ENCODE measurements at places on chromosomes 5 and 9.
A peak's percentile ranks its signal among the peaks of the same experiment; 100 is the strongest.

DNA sequence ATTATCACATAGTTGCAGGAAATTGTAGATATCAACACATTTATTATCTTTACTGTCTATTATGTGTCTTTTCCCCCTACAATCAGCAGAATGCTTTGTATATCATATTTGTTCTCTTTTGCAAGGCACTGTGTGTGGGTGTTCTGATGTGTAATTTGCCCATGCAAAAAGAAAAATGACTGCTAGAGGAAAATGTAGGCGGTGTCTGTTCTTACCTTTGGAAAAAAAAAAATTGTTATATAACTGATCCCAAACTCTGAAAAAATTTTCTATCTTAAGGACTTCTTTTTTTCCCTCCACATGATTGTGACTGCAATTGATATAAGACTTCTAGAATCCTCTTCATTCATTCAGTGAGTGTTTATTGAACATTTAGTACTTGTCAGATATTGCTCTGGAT is 24.5 kb downstream of the MRPS30 start:
- no peak for DNase-seq

DNA sequence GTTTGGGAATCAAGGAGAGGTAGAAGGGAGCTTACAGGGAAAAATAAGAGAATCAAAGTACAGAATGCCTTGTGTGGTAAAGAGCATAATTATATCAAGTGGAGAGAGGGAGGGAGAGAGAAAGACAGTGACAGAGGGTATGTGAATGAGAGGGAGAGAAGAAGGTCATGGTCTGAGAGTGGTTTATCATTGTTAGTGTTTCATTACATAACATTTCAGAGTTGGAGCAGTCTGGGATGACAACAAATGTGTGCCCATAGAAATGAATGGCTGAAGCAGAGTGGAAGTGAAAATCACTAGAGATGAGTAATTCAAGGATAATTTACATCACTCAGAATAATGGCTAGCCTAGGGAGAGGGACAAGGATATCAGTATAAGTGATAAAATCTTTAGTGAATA is 799.2 kb downstream of the TLE1 start:
- no peak for DNase-seq

DNA sequence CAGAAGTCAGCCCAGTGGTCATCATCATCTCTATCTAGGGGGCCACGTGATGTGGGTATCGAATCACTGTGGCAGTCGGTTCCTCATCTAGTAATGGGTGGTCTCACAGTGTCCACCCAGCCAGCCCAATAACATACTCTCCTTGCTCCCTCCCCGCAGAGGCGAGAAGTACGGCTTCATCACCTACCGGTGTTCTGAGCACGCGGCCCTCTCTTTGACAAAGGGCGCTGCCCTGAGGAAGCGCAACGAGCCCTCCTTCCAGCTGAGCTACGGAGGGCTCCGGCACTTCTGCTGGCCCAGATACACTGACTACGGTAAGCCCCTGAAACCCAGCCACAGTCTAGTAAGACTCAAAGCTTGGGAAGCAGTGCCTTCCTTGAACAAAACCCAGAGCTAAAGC is 99.0 kb downstream of the PDE6A start:
- DNase-seq, result no peak

- DNase-seq, result no peak
Measured at GRCh38 chr9:3088219-3088618, 244.3 kb upstream of the PUM3 start.

GRCh38 chr5:9439531-9440292 is 106.2 kb downstream of the SEMA5A start:
- DNase-seq, result no peak

DNA sequence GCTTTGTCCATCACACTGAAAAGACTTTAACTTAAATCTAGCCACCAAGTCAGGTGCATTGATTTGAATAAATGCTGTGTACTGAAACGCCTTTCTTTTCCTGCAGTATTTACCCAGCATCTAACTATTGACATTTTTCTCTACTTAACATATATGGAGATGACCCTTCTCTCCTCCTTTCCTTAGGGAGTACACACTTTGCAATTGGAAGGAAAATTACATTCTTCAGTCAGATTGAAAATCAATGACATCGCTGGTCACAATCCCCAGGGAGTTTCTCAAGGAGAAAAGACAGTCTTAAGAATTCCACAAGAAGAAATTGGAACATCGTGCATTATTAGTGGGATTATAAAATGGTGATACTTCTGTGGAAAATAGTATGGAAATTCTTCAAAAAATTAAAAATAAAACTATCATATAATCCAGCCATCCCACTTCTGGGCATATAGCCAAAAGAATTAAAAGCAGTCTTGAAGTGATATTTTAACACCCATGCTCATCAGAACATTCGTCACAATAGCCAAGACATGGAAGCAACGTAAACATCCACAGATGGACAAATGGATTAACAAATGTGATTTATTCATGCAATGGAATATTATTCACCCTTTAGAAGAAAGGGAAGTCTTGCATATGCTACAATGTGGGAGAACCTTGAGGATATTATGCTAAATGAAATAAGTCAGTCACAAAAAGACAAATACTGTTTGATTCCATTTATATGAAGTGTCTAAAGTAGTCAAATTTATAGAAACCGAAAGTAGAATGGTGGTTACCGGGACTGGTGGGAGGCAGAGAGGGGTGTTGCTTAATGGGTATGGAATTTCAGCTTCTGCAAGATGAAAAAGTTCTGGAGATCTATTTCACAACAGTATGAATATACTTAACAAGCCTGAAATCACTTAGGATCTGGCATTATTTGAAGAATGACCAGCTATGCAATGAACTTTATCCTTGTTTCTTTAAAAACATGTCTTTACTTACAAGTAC is 14.3 kb upstream of the FREM1 start:
- no peak for DNase-seq

DNA sequence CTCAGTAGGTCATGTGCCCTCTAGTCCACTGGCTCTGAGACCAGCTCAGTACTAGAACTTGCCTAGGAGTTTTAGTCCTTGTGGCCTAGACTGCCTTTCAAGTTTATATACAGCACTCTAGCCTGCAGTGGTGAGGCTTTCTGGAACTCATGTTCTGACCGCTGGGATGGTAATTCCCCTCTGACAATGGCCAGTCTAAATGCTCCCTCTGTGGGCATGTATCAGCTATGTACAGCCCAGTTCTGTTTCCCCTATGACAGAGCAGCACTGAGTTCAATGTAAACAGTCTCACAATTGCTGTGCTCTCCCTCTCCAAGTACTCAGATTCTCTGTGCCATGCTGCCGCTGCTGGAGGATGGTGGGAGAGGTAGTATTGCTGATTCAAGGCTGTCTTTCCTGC is 68.6 kb upstream of the SLC27A6 start:
- no peak for DNase-seq

DNA sequence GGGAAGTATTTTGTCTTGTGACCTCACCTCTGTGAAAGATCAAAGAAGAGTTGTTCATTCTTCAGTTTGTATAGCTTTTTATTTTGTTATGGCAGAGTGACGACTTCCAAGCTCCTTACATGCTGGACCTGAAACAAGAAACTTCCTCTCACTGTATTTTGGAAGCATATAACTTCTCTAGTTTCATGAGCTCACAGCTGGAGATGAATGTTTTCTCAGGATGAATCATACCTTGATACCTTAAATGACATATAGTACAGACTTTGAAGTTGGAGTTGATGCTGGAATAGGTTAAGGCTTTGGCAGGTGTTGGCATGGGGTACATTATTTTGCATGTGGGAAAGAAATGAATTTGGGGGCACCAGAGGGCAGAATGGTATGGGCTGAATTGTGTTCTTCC is 112.5 kb downstream of the SLC25A46 start:
- DNase-seq, result no peak

DNA sequence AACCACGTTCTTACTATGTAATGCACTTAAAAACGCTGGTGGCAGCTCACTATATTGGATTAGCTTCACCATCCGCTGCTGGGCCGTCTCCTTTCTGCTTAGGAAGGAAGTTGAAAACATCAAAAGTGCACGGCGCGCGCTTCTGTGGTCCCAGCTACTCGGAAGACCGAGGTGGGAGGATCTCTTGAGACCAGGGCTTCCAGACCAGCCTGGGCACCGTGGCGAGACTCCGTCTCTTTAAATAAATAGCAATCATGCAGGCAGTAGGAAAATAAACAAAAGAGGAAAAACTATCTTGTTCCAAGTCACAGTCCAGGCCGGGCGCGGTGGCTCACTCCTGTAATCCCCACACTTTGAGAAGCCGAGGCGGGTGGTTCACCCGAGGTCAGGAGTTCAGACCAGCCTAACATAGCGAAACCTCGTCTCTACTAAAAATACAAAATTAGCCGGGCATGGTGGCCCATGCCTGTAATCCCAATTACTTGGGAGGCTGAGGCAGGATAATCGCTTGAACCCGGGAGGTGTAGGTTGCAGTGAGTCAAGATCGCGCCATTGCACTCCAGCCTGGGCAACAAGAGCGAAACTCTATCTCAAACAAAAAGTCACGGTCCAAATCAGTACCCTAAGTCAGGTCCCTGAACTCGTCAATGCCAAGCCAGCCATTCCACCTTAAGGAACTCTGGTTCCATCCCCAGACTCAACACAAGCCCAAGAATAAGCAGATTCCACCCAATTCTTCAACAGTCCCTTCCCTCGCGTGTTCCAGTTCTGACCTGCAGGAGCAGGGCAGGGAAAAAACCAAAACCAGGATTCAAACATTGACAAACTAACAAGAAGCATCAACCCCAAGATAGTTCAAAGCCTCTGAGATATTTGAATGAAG is 1.0 kb upstream of the GOLGA1 start:
- peak; percentile 61 for DNase-seq

- peak; percentile 75 for DNase-seq
Measured at GRCh38 chr9:128341435-128341849, 1.1 kb downstream of the SLC27A4 start.

GRCh38 chr5:13698885-13699284 is 245.6 kb downstream of the DNAH5 start:
- DNase-seq, result no peak

- DNase-seq, result no peak
Measured at GRCh38 chr9:128321879-128322403, 306 bp downstream of the TRUB2 start.

- no peak for DNase-seq
Measured at GRCh38 chr5:17327048-17327625, 109.7 kb downstream of the BASP1 start.

- DNase-seq, result no peak
Measured at GRCh38 chr5:160802592-160802991, 49.4 kb downstream of the ATP10B start.

GRCh38 chr5:178426326-178427130 is 163.7 kb downstream of the COL23A1 start:
- DNase-seq, result no peak

DNA sequence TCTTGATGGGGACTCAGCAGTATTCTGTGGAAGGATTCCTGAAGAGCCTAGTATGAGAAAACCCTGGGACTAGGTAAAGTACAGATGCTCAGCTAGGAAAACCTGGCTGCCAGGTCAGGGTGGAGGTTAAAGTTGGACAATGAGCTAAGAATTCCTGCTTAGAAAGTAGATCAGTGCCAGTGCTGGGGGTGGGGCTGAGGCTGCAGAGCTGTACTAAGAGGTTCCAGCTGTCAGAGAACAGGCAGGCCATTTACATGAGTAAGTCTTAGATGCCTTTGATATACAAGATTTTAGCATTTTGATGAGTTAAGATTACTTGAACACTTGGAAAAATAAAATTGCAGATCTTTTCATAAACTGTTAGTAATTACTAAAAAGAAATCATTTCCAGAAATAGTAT is 332.3 kb upstream of the NUDT12 start:
- peak; percentile 54 for DNase-seq

- DNase-seq, result no peak
Measured at GRCh38 chr5:102523541-102524175, 24.9 kb upstream of the SLCO6A1 start.

DNA sequence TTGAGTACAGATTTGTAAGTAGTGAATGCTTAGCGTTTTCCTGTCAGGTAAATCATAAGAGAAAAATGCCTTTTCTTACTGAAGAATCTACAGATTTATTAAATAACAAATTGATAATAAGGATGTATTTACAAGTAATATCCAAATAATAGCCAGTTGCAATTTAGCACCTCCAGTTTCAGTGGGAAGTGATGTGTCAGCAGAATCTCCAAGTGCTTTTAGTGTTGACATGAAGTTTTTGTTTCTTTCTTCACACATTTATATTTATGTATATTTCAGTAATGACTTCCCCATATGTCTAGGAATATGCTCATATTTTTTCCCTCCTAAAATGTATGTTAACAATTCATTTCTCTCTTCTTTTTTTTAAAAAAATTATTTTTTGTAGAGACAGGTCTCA is 229.9 kb upstream of the GRIN3A start:
- no peak for DNase-seq

- DNase-seq, result no peak
Measured at GRCh38 chr5:172839669-172840431, 5.8 kb downstream of the ERGIC1 start.

GRCh38 chr5:103461243-103461642 is 101.3 kb downstream of the NUDT12 start:
- DNase-seq, result no peak

- DNase-seq, result no peak
Measured at GRCh38 chr9:16571127-16571802, 299.2 kb downstream of the BNC2 start.

DNA sequence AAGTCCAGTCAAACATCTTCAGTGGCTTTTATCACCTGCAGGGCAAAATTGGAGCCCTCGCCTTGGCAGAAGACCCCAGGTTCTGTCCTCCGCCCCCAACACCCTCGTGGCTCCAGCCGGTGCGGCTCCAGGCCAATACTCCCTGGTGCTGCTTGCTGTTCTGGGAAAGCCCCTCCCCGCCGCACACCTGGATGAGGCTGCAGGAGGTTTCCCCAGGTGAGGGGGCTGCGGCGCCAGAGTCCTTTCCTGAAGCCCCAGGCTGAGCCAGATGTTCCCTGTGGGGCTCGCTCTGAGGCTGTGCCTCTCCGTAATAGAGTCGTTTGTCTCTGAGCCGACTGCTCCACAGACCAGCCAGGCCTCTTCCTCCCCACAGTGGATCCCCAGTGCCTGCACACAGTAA is 375.4 kb upstream of the IRX1 start:
- DNase-seq, result no peak

DNA sequence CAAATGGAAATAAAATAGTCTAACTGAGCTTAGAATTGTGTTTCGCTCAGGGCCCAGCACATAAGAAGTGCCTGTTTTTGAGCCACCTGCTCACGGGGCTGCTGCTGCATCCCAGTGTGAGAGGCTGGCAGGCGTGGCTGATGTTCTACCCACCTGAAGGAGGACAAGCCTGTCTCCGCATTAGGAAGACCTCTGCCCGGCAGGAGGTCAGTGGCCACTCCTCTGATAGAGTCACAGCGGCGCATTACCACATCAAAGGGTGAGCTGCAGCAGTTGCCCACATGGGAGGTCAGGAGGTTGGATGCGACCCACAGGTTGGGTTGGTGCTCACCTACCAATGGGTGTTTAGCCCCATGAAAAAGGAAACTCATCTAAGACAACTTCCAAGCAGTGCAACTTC is 3.7 kb upstream of the SLC6A7 start:
- no peak for DNase-seq

- DNase-seq, result peak; percentile 78
Measured at GRCh38 chr5:72956324-72957140, 691 bp downstream of the FCHO2 start.

GRCh38 chr5:8057769-8058168 is 188.8 kb downstream of the MTRR start:
- DNase-seq, result no peak

- no peak for DNase-seq
Measured at GRCh38 chr9:135394131-135394530, 85.5 kb upstream of the PPP1R26 start.

Data from ecto neural progenitor cell (in vitro differentiated cells).